ENCODE measurements at places on chromosomes 6 and 20.

DNA sequence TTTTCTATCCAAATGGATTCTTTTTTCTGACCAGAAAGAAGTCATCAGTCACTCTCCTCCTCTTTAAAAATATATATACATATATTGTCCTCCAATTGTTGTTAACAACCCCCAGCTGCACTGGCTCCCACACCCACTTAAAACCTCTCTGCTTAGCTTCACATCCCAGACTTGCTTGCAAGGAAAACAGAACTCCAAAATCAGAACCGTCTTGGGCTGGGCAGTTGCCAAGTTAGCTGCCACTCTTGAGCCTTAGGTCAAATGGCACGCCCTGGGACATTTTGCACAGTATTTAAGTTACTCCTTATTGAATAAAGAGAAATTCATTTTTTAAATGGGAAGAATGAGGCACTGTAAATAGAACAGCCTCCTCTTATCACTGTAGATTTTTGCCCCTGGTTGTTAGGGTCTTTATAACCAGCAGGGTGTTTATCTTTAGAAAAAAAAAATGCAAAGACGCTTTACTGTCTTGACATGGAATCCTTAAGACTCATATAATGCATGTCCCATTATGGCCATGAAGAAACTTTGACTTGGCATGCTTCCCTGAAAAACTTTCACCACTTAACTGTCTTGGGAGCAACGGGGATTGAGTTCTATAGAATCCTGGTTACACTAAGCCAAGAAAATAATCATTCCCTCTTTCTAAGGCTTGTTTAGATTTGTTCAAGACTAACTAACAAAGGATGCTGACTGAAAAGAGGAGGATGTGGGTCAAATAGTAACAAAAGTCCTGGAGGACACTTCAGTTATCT is 204.5 kb downstream of the ISM1 start:
- no peak for DNase-seq

DNA sequence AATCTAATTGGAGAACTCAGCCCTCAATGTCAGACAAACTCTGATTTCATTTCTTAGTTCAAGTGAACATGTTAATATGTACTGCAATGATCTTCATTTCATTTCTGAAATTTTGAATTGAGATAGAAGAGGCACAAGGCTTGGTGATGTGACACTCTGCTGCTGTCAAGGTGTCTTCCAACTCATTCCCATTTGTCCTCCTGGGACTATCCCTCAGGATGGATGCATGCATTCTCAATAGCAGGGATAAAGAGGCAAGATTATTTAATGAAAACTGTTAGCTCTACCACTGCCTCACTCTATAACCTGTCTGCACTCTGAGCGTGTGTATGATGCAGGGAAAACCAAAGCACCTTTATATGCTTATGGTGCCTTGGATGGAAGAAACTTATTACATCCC is 78.7 kb downstream of the PLCB1 start:
- no peak for DNase-seq

DNA sequence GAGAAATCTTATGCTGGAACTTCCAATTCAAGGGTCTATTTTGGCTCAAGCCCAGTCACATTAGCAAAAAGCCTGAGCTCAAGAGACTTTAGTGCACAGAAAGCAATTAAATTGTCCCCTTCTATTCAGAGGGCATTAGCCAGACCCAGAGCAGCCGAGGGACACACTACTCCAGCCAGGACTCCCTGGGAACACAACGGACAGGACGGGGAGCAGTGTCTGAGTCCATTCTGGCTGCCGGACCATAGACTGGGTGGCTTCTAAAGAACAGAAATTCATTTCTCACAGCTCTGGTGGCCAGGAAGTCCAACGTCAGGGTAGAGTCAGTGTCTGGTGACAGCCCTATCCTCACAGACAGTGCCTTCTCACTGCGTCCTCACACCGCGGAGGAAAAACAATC is 78.4 kb downstream of the PRND start:
- no peak for DNase-seq

GRCh38 chr6:115885636-115886366 is 174.9 kb downstream of the FRK start:
- DNase-seq, result no peak

GRCh38 chr6:27592481-27593199 is 119.7 kb upstream of the ZNF184 start:
- DNase-seq, result peak; percentile 27

DNA sequence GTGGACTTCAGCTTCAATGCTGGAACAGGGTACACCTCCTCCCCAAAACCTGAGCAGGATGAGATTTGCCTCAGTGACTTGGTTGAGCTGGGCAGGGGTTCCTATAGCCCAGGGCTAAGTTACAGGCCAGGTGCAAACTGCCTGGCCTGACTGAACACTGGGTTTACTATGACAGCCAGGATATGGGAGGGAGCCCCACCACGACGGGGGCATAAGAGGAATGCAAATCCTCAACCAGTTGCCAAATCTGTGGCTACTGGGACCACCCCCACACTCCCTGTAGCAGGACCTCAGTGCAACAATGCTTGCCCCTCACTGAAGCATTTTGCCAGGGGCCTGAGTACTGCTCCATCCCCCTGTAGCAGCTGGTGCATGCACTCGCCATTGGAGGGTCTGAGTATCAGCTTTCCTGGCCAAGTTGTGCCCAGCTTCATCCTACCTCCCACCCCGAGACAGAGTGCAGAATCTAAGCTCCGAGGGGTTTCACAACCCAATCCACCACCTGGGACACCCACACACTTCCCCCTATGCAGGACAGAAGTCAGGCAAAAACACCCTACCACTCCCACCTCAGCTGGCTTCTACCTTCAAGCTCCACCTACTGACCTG is 27.6 kb downstream of the TREML4 start:
- no peak for DNase-seq

Data from amniotic stem cell (primary cell).